ACHN (cell line): ENCODE measurements at places on chromosomes 11 and 22.

DNA sequence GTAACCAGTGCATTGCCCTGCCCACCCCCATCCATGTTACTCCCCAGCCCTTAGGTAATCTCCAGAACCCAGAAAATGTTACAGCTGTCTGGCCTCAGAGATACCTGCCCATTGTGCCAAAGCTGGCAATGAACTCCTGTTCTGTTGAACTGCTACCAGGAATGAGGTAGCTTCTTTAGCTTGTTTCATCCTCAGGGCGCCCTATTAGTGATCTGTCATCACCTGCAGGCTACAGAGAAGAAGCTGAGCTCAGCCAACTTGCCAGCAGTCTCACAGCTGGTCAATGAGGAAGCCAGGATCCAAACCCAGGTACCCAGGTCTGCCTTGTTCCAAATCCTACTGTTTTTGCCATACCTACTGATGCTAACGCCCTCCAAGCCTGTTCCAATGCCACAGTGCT lies 88.7 kb downstream of the GALNT18 start:
- no peak for DNase-seq

GRCh38 chr11:64262271-64263002 lies 11.1 kb downstream of the PLCB3 start:
- no peak for DNase-seq

- DNase-seq, result peak; percentile 60
Measured at GRCh38 chr11:79461144-79461543, 20.3 kb upstream of the TENM4 start.

DNA sequence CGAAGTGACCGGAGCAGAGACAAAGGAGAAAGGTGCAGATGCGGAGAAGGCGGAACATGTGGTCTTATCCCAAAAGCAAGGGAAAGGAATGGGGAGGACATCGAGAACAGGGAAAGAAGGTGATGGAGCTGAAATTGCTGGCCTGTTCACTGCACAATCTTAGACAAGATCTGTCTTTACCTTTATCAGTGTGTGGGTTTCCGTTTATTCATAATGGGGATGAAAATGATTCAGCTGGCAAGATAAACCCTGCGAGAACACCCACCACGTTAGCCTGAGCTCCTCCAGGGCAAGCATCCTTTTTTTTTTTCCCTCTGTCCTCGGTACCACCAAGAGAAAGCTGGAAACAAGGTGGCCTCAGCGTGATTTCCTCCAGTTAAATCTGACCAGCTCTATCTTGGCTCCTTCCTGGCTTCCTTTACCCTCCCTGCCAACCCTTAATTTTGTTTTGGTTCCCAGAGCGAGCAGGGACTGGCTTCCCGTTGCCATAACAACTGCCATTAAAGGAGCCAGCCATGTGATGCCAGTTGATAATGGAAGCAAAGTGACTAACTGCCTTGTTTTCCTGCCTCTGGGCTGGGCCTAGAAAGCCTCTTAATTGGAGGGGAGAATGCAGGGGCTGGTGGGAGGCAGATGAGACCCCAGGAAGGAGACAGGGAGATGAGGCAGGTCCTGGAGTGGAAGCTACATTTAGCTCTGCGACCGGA lies 4.2 kb downstream of the SGSM1 start:
- no peak for DNase-seq

GRCh38 chr11:6727971-6728760 lies 43.6 kb downstream of the OR2AG2 start:
- no peak for DNase-seq

DNA sequence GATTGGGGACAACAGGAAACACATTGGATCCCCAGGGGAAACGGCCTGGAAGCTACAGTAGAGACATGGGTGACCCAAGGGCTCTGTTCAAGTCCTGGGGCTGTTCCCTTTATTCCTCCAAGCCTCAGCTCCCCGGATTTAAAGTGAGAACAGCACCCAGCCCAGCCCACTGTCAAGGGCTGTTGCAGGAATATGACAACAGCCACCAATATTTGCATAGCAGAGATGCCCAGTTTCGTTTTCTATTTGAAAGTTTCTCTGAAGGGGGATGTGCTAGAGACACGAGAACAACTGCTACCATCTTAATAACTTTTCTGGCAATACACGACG lies 81.1 kb upstream of the WNT7B start:
- no peak for DNase-seq

- DNase-seq, result no peak
Measured at GRCh38 chr22:49362211-49362839, 465.3 kb downstream of the BRD1 start.

DNA sequence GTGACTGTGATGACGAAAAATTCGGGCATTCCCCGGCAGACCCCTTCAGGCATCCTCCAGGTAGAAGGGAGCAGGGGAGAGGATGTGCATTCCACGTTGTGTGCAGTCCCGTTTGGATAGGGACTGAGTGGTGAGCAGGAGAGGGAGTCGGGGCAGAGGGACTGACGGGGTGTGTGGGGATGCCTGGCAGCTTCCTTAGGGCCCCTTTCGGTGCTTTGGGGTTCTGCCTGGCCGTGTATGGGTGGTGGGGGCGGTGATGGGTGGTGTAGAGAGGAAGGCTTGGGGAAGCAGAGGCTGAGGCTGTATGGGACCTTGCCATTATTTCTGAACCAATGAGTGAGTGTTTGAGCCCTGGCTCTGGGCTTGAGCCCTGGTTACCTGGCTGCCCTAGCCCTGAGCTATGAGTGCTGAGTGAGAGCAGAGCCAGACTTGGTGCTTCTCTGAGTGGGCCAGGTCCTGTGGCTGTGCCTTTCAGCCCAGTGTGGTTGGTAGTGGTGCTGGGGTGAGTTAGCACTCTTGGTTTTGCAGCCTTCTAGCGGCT lies 914 bp downstream of the INPPL1 start:
- DNase-seq, result no peak

GRCh38 chr11:70389201-70389600 lies 9.1 kb upstream of the CTTN start:
- DNase-seq, result no peak

DNA sequence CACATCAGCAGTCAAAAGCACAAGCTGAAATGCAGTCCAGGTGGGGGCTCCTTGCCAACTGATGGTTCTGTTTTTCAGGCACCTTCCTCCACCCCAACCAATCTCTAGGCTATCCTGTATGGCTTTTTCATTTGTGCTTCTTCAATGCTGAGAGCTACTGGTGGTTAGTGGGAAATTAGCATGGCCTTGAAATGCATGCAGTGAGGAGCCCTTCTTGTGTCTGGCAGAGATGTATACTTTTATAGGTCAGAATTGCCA lies 167.4 kb downstream of the NAV2 start:
- no peak for DNase-seq

- no peak for DNase-seq
Measured at GRCh38 chr22:42617155-42617983, 2.7 kb upstream of the POLDIP3 start.

- peak; percentile 59 for DNase-seq
Measured at GRCh38 chr11:66100272-66101065, 30.4 kb downstream of the PACS1 start.

DNA sequence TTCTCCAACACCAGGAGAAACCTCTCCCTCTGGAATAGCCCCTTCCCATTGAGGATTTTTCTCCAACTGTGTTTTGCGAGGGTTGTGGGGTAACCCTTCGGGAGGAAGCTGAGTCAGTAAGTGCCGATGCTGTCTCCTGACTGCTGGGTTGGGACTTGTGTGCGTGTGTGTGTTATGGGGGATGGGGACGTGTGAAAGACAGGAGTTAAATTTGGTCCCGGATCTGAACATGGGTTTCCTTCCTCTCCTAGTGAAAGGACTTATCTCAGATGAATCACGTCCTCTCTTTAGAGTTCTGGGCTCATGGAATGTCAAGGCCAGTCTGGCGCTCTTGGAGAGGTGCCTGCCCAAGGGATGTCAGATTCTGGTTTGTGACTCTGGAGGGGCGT lies 33.3 kb downstream of the KIAA1671 start:
- DNase-seq, result no peak

DNA sequence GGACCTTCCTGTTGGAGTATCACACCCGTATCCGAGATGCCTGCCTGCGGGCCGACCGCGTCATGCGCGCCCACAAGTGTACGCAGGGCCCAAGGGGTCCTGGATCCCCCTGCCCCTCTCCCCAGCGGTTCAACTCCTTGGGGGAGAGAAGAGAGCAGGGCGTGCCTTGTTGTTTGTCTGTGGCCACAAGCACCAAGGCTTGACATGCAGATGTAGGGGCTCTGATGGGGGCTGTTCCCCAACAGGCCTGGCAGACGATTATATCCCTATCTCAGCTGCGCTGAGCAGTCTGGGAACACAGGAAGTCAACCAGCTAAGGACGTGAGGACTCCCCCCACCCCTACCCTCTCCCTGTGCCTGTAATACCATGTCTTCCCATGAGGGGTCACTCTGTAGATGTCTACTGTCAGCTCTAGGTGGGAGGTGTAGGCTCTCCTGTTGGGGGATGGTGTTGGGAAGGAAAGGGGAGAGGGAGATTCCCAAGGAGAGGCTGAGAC lies 6.8 kb downstream of the CFL1 start:
- DNase-seq, result peak; percentile 29

DNA sequence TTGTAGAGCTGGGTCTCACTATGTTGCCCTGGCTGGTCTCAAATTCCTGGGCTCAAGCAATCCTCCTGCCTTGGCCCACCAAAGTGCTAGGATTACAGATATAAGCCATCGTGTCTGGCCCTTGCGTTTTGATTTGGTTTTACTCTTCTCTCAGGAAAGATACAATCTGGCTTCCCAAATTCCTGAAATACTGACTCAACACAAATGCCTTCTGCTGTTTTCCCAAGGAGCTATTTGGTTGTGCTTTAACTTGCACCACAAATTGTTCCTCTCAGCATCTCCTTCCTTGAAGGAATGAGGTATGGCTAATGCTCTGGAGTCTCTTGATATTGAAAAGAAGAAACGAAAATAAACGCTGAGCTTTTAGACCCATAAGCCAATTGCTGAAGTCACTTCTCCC lies 110.0 kb upstream of the PAX6 start:
- peak; percentile 10 for DNase-seq

DNA sequence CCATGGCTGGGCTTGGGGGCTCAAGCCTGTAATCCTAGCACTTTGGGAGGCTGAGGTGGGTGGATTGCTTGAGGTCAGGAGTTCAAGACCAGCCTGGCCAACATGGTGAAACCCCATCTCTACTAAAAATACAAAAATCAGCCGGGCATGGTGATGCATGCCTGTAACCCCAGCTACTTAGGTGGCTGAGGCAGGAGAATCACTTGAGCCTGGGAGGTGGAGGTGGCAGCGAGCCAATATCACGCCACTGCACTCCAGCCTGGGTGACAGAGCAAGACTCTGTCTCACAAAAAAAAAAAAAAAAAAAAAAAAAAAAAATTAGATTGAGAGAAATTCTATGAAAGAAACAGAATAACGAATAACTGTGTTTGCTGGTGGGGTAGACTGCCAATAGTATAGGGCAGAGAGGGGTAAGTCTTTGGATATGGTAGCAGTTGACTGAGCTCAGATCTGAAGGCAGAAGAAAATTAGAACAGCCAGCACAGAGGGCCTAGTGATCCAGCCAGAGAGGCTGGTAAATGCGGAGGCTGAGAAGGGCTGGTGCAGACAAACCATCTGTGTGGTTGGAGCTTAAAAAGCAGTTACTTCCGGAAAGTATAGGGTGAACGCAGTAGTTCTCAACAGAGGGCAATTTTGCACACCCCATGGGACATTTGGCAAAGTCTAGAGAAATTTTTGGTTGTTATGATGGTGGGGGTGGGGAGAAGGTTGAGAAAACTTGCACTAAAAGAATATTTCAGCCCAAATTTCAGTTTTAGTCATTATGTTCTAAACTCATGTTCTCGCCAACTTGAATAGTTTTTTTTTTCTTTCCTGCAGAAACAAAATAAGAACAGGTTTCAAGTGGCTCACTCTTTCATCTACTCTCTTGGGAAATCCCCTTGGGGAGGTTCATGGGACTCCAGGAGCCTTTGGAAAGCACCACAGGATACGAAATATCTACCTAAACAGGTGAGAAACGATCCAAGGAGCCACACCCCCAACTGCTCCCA lies 1.6 kb upstream of the HORMAD2 start:
- no peak for DNase-seq

DNA sequence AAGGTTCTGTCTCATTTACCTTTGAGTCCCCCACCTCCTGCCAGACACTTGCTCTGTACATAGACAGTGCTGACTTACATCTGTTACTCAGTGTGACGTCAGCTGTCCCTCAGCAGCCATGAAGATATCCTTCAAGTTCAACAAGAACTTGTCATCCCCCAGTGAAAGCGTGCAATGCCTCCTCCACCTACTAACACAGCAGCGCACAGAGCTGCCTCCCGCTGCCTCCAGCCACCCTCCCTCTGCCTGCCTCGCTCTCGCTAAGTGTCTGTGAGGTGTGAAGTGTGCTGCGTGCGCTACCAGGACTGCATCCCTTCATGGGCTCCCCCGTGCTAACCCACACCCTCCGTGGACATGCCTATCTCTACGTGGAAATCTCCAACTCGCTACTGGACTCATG lies 621.4 kb downstream of the BRD1 start:
- DNase-seq, result no peak

DNA sequence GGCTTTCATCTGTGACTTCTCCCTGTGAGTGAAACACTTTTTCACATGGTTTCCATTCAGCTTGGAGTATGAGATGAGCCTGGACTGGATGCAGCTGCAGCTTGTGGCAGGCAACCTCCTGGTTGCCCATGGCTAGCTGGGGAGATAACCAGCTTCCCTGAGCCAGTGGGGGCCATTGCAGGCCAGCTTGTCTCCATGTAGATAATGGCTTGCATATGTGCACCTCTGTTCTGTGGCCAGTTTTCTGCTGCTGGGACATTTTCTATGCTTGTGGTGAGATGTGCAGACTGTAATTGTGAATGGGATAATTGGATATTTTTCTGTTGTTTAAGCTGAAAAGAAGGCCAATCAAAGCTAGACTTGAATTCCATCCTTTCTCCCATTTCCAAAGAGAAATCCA lies 38.5 kb downstream of the INSC start:
- DNase-seq, result no peak

GRCh38 chr11:75567971-75568370 lies 5.9 kb downstream of the SERPINH1 start:
- no peak for DNase-seq

DNA sequence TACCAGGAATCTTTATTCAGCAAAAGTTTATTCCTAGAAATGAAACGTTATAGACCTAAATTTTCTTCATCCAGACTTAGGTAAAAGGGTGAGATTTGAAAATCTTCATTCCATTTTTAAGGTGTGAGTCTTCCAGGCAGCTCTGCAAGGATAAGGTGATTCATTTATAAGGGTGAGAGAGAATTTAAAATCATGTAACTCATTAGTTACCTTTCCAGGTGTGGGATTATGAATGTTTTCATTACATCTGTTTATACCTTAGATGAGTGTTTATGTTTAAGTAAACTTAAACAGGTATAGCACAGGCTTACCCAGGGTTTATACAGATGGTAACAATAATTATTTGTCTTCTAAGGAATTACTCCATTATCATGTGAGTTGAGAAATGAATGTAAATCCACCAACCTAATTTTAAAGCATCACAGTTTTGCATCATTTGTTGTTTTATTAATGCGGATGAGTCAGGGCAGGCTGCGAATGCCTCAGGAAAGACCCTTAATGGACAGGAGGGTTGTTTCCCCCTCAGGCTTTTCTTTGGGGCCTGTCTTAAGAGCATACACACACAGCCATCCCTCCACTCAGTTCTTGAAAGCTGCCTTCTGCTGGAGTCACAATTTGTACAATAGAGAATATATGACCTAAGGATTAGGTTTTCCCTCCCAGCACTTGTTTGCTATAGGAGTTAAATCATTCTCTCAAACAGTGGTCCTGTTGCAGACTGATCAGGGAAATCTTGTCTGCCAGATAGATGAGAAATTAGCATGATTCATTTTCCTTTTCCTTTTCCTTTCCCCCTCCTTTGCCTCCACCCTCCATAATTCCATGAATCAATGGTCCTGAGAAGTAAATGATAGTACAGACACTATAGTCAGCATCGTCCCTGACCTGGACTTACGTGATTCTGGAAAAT lies 3.0 kb downstream of the PRSS23 start:
- no peak for DNase-seq

GRCh38 chr22:32786027-32786418 lies 15.5 kb upstream of the TIMP3 start:
- no peak for DNase-seq
